GM12878 (cell line): ENCODE measurements at places on chromosomes 4 and X. TPM values are rescaled to one million over a fixed set of nuclear protein-coding genes. Genes with fewer than 3 reads are reported as not detected.

DNA sequence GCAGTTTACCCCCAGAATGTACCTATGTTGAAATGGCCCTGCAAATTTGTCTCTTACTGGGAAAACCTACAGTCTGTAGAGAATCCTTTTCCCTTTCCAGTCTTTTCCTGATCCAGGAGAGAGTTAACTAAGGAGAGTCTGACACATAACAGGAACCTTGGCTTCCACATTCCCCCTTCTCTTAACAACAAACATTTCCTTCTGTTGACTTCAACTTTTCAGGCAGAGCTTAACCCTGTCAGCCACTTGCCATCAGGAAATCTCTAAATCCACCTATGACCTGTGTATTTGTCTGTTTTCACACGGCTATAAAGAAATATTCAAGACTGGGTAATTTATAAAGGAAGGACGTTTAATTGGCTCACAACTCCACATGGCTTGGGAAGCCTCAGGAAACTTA lies 45.6 kb upstream of the GPR78 start:
- DNase-seq, result no peak

Gene ASMT
- total RNA-seq, result not detected in 2 replicates

DNA sequence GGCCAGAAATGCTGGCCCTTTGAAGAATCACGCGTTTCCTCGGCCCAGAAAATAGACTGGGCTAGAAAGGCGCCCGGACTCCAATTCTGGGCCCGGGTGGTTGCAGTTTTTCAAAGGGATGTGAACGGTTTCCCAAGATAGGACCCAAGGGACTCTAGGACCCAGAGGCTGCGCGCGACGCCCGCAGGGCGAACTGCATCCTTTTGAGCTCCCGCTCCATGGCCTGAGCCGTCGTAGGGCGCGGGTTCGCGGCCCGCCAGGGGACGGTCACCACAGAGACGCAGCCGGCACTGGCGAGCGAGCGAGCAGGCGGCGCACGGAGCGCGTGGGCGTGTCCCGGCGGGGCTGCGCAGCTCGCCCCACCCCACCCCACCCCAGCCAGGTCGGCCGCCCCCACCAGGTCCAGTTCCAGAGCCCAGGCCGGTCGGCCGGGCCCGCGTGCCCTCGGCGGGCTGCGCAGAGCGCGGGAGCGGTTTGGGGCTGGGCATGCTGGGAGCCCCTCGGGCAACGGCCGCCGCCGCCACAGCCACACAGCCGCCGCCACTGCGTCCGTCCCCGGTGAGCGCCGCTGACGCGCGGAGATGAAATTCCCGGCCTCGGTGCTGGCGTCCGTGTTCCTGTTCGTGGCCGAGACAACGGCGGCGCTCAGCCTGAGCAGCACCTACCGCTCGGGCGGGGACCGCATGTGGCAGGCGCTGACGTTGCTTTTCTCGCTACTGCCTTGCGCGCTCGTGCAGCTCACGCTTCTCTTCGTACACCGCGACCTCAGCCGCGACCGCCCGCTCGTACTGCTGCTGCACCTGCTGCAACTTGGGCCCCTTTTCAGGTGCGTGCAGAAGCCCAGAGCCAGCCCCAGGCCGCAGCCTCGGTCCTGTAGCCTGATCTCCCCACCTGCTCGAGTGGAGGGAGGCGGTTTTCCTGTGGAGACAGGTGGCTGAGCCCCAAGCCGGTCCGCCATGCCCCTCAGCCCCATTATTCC lies at the start of gene XK:
XK (plus strand) TSS at position 411 of the 979 bp plus-strand sequence; CDS start at position 582, 171 bp downstream.
- DNase-seq, result no peak

- DNase-seq, result no peak
These were observed 52.4 kb downstream of the ENPP6 start for GRCh38 chr4:184165291-184165690.

GRCh38 chr4:98710831-98711230 lies 52.4 kb upstream of the TSPAN5 start:
- DNase-seq, result no peak

Gene SPATA18
- total RNA-seq, result 2.4 and 3.5 TPM in 2 replicates
